ENCODE measurements at places on chromosomes 6 and 20.

DNA sequence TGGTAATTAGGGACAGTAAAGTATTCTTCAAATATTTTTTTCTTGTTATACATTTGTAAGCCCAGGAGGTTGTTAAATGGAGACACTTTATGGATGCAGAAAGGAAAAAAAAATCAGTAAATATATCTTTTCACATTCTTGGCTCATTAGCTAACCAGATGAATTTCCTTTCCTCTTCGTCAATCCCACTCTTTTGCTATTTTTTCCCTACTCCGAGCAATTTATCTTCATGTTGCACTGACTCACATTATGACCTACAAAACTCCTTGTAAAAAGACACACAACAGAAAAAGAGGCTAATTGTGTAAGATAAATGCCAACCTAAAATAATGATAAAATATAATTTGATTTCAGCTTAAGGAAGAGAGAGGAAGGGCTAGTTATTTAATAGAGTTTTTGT is 472.9 kb upstream of the ZNF337 start:
- no peak for DNase-seq

GRCh38 chr20:23644164-23644563 is 6.4 kb upstream of the CST3 start:
- no peak for DNase-seq

DNA sequence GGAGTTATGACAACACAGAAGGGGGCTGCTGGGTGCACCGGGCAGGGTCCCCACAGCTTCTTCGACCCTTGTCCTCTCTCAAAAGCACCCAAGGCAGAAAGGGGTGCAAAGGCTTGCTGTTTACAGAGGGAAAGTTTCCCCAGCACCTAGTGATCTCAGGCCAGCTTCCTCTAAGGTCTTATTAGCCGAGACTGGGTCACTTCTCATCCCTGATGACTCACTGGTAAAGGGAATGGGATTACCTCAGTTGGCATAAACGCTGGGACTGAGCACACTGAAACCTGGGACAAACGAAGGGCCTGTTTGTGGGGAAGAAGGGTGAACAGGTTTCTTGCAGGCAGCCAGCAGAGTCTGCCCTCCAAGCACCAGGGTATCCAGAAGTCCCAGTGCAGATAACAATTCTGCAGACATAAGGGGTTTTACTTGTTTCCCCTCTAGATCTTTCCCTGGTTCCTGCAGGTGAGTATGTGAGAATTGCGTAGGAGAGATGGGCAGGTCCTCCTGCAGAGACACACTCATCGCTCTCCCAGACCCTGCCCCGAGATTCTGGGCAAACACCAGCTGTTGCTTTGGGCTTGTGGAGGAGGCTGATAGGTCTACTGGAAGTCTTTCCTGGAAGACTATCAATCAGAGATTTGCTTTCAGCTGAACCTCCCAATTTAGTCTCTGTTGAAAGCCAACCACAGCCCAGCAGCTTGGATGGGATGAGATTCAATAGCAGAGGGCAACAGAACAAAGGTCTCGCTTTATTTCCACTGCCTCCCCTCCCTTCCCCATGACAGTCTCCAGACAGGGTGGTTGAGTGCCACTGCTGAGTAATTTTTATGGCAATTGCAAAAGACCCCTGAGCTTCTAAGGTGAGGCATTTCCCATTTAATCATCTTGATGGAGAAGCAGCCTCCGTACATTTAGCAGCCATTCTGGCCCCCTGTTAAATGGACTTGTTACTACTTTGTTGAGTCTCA is 25.7 kb downstream of the KCNG1 start:
- DNase-seq, result no peak

DNA sequence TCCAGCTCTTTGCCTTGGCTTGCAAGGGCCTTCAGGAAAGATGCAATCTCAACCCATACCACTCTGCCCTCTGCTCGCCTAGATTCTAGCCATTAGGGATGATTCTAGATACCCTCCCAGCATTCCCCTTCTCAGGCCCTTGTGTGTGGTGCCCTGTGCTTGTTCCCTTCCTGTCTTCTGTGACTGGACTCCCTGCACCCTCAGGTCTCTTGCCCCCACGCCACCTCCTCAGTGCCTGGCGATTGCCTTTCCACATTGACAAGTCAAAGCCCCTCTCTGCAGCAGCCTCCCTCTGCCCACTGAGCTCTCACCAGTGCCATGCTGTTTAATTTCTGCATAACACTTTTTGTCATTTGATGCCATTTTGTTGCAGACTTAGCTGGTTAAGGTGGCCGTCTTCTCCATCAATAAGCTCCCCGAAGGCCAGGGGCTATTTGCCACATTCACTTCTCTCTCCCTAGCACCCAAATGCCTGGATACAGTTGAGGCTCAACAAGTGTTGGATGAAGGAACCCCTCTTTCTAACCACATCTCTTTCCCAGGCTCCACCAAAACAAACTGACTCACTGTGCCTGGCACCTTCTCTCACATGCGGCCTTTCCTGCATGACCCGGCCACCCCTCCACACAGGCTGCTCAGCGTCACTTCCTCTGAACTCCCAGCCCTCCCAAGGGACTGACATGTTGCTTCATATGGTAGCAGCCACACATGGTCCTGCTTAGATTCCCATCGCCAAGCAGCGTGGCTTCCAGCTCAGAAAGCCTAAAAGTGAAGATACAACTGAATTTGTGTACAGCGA is 4.6 kb upstream of the TXNDC5 start:
- no peak for DNase-seq

- no peak for DNase-seq
Observed at GRCh38 chr20:51861726-51862466, 59.6 kb upstream of the SALL4 start.

All from neuronal stem cell (in vitro differentiated cells).